ENCODE measurements at places on chromosomes 1 and 21.

- DNase-seq: no peak
These were observed 179.1 kb downstream of the PSMG1 start for GRCh38 chr21:39003982-39004633.

GRCh38 chr1:243725075-243725474, 125.0 kb downstream of the AKT3 start:
- no peak for DNase-seq

- no peak for DNase-seq
These were observed 133.8 kb downstream of the AK5 start for GRCh38 chr1:77415579-77415978.

- DNase-seq: no peak
These were observed 21.2 kb downstream of the LRRC71 start for GRCh38 chr1:156941675-156942074.

GRCh38 chr1:21653744-21654100, 15.4 kb downstream of the RAP1GAP start:
- no peak for DNase-seq

DNA sequence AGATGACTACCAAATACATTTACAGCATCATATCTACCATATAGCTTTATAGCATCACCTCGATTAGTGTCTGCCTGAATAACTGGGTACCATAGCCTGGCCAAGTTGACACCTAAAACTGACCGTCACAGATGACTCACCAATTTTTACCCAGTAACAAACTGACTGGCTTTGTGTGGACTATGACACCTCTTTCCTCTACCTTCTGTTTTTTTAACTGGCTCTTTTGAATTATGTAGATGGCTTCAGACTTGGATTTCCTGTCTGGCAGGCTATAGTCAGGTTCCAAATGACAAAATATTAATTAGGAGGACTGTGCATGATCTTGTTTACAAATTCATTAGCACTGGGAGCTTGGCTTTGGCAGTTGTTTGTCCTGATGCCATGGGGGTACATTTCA, 360.3 kb downstream of the TGFB2 start:
- DNase-seq: no peak

DNA sequence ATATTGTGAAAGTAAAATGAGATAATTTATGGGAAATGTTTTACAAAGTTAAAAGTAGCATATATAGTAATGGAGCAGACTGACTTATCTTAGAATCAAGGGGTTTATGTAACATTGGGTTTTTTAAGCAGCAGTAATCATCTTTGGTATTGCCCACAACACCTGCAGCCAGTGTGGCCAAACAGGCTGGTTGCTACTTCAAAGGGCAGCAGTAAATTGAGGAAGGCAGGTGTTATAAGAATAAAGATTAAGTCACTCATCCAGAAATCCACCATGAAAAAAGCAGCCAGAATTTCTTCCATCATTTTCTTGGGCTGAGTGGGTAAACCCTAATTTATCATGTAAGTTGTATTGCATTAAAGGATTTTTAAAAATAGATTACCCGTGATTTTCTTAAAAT, 16.7 kb downstream of the DYNLT5 start:
- no peak for DNase-seq

- DNase-seq: peak; percentile 90
These were observed 2.0 kb upstream of the PIP5K1A start for GRCh38 chr1:151196292-151196800.

- no peak for DNase-seq
These were observed 3.6 kb downstream of the GIPC2 start for GRCh38 chr1:78049396-78049795.

DNA sequence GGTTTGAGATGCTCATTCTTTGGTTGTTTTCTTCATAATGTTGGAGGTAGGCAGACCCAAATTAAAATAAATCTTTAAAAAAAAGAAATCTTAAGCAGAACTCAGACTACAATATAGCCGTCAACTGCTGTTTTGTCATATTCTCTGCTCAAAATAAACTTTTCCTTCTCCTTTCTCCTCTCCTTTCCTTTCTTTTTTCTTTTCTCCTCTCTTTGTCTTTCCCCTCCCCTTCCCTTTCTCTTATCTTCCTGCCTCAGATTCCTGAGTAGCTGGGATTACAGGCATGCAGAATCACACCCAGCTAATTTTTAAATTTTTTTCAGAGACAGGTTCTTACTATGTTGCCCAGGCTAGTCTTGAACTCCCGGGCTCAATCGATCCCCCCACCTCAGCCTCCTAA, 24.8 kb upstream of the MTF1 start:
- DNase-seq: no peak

DNA sequence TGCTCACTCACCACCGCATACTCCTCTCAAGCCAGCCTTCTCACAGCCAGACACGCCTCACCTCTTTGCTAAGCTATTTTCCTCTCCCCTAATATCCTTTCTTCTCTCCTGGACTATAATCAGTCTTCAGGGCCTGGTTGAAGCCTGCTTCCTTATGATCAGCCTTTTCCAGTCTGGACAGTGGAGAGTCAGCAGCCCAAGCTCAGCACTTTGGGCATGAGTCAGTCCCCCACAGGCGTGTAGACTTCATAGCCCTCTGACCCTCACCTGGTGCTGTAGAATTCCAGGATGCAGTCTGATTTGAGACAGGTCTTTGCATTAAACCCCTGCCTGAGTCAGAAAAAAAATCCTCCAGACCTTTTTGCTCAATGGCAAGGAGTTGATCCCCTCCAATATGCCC, 2.5 kb downstream of the HPCAL4 start:
- DNase-seq: no peak

GRCh38 chr1:230707732-230708630, 5.9 kb downstream of the AGT start:
- no peak for DNase-seq

- DNase-seq: no peak
These were observed 18.4 kb upstream of the TSPAN2 start for GRCh38 chr1:115107516-115108260.

DNA sequence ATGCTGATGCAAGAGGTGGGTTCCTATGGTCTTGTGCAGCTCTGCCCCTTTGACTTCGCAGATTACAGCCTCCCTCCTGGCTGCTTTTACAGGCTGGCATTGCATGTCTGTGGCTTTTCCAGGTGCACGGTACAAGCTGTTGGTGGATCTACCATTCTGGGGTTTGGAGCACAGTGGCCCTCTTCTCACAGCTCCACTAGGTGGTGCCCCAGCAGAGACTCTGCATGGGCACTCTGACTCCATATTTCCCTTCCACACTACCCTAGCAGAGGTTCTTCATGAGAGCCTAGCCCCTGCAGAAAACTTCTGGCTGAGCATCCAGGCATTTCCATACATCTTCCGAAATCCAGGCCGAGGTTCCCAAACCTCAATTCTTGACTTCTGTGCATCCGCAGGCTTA, 989.0 kb downstream of the PLA2G4A start:
- DNase-seq: no peak

DNA sequence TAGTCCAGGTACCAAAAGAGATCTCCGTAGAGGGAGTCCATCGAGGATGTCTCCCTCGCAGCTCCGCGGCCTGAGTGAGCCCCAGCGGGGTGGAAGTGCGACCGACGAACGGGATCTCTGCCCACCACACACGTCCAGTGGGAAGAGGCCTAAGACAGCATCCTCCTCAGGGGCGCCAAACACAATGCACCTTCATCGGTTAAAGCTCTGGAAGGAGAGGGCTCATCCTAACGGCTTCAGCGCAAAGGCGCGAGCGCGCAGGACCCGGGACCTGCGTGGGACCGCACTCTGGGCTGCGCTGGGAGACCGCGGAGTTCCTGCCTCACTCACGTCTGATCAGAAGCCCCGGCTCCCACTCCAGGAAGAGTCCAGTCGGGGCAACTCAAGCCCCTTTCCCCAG, 7.6 kb downstream of the SLC25A24 start:
- no peak for DNase-seq

Measured in Panc1 (cell line).